ENCODE measurements at places on chromosomes 3 and 15.

- DNase-seq = peak; percentile 78
These were observed 2.6 kb upstream of the CEMIP start for GRCh38 chr15:80776420-80777045.

DNA sequence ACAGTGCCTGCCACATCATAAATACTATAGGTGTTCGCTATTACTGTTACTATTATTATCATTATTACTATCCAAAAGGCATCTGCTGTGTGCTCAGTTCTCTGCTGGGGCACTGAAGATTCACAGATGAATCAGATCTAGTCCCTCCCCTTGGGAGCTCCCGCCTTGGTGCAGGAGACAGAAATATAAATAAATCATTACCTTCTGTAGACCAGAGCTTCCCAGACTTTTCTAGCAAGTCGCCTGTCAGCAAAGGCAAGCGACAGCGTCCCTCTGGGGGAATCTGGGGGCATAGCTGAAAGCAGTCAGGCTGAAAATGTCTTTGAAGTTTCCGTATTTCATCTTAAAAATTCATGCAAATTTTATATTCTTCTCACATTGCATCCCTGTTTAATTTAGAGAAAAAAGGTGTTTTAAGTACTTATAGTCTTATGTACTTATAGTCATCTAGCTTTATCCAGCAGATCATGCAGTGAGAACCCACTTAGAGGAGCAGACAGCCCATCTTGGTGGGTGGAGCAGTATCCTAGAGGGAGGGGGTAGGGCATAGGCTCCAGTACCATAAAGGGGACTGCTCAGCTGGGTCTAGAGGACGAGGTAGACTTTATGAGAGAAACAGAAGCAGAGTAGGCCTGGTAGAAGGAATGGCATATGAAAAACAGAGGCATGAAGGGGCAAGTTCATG, 10.4 kb upstream of the BRPF1 start:
- no peak for DNase-seq

DNA sequence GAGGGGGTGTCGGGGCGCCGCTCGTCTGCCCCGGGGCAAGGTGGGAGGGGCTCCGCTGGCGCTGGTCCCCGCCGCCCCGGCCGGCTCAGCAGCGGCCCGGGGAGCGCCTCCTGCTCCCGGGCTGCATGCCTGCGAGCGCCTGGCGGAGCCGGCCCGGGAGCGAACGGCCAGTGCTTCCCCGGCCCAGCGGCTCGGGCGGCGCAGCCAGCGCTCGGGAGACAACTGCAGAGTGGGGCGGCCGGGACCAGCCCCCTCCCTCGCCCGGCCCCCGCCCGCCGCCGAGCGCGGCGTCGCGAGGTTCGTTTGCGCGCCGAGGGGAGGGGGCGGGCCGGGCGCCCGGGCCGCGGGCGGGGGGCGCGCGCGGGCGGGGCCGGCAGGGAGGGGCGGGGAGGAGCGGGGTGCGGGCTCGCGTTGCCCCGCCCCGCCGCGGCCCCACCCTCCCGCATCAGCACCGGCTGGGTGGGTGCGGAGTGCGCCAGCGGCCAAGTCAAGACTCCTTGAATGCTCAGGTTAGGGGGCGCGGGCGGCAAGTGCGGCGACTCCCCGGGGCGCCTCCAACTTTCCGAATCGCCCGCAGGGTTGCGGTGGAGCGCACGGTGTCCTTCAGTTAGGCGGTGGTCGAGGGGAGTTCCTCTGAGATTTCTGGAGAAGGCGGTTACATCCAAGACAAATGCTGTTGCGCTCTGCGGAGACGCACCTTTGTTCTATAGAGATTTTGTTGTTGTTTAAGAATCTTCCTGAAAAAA, at the start of gene RGMA:
Gene RGMA (minus strand): TSS at position 231 of the 746 bp plus-strand sequence. CDS start 279 bp downstream, outside the sequence.
- peak; percentile 53 for DNase-seq

DNA sequence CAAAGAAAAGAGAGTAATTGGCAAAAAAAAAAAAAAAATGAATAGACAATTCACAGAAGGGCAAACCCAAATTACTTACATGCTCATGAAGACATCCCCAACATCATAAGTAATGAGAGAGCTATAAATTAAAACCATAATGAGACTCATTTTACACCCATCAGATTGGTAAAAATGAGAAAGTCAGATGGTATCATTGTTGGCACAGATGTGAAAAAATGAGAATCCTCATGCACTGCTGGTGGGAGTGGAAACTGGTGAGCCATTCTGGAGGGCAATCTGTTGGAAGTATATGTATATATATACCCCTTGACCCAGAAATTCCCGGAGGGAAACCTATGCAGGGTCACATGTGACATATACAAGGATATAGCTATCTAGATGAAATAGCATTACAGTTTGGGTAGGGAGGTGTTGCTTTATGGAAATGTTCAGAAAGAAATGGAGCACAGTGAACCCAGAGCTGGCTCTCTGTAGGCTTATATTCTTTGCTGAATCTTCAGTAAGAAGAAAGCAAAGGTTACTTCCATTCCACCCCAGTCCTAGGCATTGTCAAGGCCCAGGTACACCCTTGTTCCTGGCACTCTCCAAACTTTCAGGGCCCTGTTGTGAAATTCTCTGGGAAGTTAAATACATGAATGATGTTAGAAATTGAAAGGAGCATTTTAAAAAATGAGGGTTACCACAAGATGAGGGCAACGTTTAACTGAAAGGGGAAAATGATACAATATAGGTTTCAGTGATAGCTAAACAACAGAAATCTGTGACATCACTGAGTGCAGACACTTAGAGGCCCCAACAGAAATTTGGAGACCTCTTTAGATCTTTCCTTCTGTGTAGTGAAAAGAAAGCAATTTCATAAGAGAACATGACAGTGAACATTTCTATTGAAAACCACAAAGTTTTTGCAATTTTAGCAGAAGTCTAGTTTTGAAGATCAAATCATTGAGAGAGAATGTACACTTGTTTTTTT, 132.7 kb upstream of the TPRG1 start:
- DNase-seq = no peak

DNA sequence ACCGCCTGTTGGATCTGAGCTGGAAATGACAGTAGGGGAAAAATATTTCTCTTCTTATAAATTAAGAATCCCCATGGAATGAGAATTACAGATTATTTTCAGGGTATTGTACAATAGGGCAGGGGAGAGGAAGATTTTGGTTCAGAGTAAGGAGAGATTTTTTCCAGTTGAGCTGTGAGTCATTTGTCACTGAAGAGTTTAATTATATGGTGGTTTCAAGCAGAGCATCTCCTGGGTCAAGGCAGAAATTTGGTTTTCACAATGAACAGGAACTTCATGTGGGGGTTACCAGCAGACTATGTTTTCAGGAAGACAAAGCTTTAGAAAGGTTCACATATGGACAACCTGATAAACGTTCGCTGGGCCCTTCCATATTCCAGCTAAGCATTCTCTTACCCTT, 182.8 kb upstream of the NR2E3 start:
- DNase-seq = no peak

DNA sequence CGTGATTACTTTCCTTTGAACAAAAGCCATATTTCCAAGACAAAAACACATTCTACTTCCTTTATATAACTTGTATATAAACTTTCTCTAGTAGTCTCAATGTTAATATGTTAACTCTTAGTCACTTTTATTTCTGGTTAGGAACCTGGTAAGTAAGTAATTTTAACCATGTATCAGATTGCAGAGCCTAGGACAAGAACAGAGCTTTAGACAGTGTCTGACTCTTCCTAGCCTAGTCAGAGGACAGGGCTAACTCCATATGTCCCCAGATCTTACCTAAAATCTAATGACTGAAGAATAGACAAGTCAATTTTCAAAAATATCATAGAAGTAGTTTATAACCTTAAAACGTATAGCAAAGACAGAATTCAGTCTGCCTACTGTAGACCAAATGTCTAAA, 8.3 kb downstream of the LEKR1 start:
- DNase-seq = no peak

DNA sequence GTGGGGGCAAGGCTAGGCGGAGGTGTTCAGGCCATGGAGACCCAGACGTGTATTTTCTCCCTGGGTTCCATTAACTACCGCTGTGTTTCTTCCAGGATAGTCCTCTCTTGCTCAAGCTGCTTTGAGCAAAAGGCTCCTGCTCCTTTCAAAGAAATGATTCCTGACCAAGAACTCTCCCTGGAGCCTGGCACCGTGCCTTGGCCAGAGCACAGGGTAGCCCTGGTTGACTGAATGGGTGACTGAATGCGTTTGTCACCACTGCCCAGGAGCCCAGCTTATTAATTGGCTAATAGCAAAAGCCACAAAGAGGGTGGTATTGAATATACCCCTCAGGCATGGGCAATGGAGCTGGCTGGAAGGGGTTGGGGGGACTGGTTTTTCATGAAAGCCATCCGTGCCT, 13.9 kb downstream of the RASGRF1 start:
- DNase-seq = no peak

DNA sequence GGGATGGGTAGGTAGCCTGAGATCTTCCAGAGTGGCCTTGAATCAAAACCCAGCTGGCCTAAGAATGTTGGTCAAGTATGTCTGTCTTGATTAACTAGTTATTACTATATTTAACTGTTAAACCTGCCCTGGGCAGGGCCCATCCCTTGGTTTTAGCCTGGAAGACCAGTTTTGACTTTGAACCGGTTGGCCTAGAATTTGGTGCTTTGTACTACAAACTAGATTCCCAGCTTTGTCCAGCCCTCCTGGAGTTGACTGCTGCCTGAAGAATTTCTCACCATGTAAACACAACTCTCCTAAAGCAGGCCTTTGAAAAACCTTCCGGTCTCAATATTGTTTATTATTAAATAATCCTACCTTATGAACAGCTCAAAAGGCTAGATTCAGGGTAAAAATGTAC, 16.0 kb downstream of the C15orf62 start:
- no peak for DNase-seq

- no peak for DNase-seq
These were observed 97.4 kb downstream of the CBLB start for GRCh38 chr3:105771392-105771791.

DNA sequence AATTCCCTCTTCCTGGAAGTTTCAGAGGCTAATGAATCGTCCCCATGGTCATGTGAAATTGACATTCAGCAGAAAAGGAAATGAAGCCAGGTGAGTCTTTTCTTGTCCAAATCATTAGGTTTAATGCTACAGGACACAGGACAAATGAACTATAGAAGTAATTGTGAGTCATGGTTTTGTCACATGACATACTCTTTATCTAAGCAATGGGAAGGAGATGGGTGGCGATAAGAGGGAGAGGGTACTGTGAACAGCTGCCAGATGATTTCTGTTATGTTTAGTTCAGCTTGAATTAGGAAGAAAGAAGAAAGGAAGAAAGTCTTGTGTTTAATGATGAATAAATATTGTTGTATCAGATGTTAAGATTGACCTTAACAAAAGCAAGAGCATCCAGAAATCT, 515.4 kb upstream of the ZNF717 start:
- no peak for DNase-seq

DNA sequence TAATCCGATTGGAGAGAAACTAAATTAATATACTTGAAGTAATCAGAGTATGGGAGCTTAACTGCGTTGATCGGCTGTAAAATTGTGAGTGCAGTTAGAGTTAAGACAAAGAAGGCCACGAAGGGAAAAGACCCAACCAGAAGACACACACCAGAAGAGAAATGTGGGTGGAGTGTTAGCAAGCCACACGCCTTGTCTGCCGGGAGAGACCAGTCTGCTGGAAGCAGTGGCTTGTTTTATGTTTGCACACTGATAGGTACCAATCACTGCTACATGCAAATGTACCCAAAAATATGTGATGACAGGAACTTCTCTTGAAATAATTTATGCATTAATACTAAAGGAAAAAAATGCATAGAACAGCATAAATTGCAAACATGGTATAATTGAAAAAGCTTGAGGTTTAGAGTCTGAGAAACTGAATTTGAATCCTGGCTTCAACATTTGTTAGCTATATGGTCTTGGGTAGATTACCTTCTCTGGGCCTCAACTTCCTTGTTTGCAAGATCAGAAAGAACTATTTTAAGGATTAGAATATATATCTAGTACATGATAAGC, 23.1 kb downstream of the EEFSEC start:
- DNase-seq = no peak

- no peak for DNase-seq
These were observed 6.3 kb downstream of the SPSB4 start for GRCh38 chr3:141057436-141057835.

GRCh38 chr3:42161050-42161935, 70.1 kb downstream of the TRAK1 start:
- DNase-seq = peak; percentile 26

- DNase-seq = no peak
These were observed 4.8 kb downstream of the LYSMD2 start for GRCh38 chr15:51732646-51733045.

DNA sequence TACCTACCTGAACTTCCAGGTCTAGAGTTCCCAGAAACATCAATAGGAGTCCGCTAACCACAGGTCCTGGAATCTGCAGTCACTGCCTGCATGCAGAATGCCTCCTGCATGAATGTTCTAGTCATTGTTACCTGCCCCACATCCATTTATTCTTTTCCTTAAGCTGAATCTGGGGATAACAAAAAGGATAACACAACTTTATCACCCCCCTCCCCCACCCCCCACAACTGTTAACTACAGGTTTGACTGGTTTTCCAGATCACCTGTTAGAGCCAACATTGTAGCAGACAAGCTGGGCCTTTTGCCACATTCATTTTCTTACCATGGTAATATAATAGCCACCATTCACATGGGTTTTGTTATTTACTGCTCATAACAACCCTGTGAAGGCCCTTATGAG, 4.6 kb upstream of the CTSH start:
- no peak for DNase-seq

GRCh38 chr3:49627634-49628033, 46.5 kb upstream of the APEH start:
- no peak for DNase-seq

GRCh38 chr3:41417574-41417973, 218.3 kb downstream of the CTNNB1 start:
- DNase-seq = no peak

DNA sequence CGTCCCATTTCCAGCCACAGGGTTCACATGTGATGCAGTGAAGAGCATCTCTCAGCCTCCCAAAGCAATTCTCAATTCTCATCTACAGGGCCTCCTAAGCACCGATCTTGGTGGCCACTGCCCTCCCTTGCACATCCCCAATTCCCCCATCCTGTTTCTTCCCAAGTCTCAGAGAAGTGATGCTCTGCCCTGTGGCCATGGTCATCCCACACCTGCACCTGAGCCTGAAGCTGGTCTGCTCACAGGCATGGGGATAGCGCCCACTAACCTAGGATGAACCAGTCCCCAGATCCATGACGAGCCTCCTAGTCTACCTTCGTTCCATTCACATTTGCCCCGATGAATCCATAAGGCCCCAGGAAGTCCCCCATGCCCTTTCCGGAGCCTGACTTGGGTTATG, 201.5 kb downstream of the UACA start:
- no peak for DNase-seq

- no peak for DNase-seq
These were observed 681.1 kb upstream of the CADM2 start for GRCh38 chr3:84277562-84278224.

DNA sequence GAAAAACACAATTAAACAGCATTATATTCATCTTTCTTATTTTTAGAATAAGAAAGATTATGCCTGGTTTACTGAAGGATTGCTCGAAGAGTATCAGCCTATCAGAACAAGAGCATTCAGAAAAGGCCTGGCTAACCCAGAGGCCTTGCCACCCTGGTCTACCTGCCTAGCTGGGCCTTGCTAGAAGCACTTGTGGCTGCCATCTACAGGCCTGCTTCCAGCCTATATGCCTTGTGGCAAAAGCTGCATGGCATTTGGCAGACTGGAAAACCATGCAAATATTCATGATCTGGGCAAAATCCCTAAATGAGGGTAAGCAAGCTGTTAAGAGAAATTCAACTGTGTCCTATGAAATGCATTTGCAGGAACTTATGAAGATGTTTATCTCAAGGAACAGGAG, 9.3 kb upstream of the ATP13A4 start:
- no peak for DNase-seq
